ENCODE measurements at places on chromosomes 6 and 20.

GRCh38 chr6:79666634-79667033, 35.5 kb downstream of the SH3BGRL2 start:
- no peak for DNase-seq

- no peak for DNase-seq
Measured at GRCh38 chr20:51934301-51935002, 132.1 kb upstream of the SALL4 start.

DNA sequence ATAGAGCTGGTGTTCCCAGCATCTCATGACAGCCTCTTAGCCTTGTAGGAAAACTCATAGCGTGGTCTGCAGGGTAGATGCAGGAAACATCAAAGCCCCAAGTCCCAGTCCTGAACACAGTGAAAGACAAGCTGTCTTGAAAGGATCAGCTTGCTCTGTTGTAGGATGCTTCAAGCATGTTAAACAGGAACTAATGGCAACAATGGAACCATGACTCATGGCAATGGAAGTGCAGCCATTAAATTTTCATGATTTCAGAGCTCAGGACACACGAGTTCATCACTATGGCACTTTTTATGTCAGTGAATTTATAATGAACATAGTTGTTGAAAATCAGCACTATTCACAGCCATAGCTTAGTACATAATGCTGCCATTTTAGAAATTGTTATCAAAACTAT, 367.7 kb downstream of the KIF16B start:
- no peak for DNase-seq

- no peak for DNase-seq
Measured at GRCh38 chr6:42103216-42103615, 39.2 kb downstream of the C6orf132 start.

DNA sequence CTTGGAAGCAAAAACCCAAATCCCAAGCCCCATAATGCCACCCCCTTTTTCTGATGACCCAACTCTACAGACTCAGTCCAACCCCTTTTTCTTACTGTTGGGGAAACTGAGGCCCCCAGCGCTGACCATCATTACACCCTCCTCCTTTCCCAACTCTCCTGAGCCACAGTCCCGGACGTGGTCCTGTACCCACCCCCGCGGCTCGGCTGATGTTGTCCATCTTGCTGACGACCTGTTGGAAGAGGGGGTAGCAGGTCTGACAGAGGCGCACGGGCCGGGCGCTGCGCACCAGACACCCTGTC, 533 bp downstream of the OSTM1 start:
- no peak for DNase-seq
